ENCODE measurements at places on chromosomes 13 and 19. TPM values are rescaled to one million over a fixed set of nuclear protein-coding genes. Genes with fewer than 3 reads are reported as not detected.

DNA sequence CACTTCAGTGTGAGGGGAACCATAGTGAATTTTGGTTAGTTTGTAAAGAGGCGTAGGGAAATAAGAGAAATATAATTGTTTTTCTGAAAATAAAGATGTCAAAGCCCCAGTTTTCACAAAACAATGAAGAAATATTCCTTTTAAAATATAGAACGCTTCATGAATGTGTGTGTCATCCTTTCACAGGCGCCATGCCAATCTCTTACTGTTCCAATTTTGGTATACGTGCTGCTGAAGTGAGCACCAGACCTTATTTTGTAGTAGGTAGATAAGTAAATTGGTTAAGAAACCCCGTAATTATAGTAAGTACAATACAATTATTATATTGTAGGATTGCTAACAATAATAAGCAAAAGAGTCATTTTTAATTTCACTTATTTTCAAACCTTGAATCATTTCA, 43.3 kb downstream of the NAA16 start:
- no peak for DNase-seq

DNA sequence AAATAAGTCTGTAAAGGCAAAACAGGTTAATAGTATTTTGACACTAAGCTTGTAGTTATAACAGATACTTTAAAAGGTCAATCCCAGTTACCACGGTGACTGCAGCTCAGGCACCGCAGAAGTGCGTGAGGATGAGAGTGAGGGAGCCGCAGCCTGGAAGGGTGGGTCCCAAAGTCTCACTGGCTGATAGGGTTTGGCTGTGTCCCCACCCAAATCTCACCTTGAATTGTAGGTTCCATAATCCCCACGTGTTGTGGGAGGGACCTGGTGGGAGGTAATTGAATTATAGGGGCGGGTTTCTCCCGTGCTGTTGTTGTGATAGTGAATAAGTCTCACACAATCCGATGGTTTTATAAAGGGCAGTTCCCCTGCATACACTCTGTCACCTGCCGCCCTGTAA, 40.0 kb upstream of the GAS6 start:
- DNase-seq, result no peak

DNA sequence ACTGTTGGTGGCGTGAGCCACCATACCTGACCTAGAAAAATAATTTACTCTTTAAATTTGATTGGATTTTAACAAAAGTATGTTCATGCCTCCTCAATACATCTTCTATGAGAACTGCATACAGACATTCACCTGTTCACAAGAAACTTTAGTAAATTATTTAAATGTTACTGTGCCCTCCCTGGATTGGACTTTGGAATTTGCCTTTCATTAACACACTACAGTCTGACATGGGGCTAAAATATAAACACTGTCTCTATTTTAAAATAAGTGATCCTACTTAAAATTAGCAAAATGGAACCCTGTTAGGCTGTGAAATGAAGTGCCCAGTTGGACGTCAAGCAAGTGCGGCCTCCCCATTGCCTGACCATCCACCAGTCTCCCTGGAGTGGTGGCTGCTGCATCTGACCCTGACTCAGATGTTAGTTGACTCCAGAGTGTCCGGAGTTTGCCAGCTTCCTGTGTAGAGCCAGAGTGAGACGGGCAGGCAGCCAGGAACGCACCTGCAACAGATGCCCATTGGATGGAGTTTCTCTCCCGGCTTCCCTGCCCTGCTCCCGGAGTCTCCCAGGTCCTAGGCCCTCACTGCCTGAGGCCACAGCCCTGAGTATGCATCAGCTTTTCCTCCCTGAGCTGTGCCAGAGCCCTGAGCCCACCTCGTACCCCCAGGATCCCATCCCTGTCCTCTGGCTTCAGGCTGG, 45.9 kb upstream of the ATP11A start:
- DNase-seq, result no peak

DNA sequence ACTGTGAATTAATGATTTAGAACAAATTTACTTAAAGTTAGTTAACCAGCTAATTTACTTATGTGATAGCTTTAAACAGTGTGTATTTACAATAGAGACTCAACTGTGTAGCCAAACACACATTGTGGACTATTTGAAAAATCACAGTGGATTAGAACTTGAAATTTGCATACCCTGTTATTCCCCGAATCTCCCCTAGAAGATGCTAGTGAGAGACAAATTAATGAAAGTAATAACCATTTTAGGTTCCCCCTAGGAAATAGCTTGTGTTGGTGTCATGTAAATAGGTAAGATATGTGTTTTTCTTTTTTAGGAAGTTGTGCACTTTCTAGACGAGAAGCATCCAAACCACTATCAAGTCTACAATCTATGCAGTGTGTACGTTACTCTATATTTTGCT, 98.5 kb downstream of the C1QTNF9 start:
- DNase-seq, result no peak

GRCh38 chr13:111241862-111242261, 78.6 kb upstream of the TEX29 start:
- no peak for DNase-seq

- DNase-seq, result no peak
Measured at GRCh38 chr13:101649488-101650126, 197.1 kb downstream of the ITGBL1 start.

GRCh38 chr13:32428581-32429432, 877 bp upstream of the N4BP2L1 start:
- DNase-seq, result no peak

The PPP1R13L gene
- 39.1 TPM for total RNA-seq

- DNase-seq, result no peak
Measured at GRCh38 chr19:33569821-33570220, 48.2 kb upstream of the PEPD start.

The PABPC3 gene
- total RNA-seq, result 0.18 TPM

DNA sequence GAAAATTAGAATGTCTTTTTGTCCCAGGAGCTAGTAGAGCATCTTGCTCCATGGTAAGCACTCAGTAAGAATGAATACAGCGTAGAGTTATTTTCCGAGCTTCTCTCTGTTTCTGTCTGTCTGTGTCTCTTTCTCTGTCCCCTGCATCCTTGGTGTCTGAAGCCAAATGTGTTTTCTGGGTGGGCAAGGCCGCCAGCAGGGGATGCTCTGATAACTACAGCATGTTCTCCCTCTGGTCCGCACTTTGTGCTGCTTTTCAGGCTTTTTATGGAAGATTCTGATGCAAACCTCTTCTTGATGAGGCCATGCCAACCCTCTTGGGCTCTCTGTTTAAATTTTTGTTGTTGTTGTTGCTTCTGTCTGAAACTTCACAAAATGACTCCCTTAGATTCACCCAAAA, 142.8 kb upstream of the UBL3 start:
- no peak for DNase-seq

The LRP3 gene
- total RNA-seq, result 28.6 TPM

GRCh38 chr19:35363001-35363590, 4.8 kb downstream of the FFAR3 start:
- no peak for DNase-seq

DNA sequence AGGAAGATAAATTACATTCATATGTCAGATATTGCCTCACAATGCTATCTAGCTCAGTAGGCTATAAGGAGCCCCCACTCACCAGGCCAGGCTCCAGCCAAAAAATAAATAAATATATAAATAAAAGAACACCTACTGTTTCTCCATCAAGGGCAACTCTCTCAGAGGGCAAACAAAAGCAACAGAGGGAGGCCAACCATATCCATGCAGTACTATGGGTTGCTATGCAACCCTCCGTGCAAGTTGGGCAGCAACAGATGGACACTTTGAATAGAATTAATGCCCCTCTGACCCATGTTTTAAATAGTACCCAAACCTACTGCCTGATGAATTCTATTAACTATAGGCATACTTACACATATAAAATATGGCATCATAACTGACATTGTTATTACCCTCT, 279.8 kb upstream of the EDNRB start:
- DNase-seq, result no peak

The NLRP11 gene
- total RNA-seq, result 0.18 TPM

DNA sequence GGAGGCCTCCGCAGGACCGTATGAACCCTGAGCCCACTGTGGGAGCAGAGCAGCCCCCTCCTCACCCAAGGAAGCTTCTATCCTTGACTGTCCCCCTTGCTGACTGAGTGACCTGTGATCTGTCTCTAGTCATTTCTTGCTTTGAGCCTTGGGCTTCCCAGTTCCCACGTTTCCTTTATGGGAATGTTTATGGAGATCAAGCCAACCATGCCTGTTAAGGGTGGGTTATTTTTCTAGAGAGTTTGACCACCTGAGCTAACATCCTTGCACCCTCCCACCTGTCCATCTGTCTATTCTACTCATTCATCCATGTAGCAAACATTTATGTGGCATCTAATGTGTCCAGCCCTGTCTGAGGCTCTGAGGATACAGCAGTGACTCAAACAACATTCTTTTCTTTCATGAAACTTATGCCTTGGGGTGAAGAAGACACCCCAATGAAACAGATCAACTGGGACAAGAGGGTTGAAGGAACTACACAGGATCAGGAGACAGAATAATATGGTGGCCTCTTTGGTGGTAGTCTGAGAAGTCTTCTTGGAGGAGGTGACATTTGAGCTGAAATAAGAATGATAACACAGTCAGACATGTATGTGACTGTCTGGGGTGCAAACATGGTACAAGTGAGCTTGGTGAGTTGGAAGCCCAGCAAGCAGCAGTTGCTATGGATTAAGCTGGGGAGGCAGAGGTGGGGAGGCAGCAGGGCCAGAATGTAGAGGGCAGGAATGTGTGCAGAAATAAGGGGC, 30.5 kb downstream of the CERS4 start:
- DNase-seq, result no peak
